ENCODE measurements at places on chromosomes 2 and 18.

- no peak for DNase-seq
These were observed 415.3 kb upstream of the VWC2L start for GRCh38 chr2:213995400-213996105.

- no peak for DNase-seq
These were observed 54.7 kb upstream of the TGFA start for GRCh38 chr2:70608373-70608772.

- no peak for DNase-seq
These were observed 149.3 kb upstream of the HAAO start for GRCh38 chr2:42941633-42942176.

DNA sequence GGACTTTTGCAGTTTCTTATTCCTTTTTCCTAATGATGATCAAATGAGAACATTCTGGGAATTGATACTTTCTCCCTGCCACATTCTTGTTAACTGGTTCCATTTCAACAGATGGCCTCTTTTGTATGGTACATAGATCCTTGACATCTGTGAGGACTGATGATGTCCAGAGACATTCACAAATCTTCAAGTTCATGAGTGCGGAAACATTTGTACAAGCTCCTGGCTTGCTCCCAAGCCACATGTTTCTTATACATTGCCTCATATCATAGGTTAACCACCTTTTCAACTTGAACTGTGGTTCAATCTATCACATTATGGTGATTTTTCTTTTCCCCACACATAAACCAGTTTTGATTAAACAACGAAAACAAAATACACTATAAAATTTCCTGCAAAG is 267.3 kb downstream of the CLIP4 start:
- DNase-seq: no peak

GRCh38 chr18:31773774-31774476 is 13.2 kb upstream of the SLC25A52 start:
- no peak for DNase-seq

- no peak for DNase-seq
These were observed 11.5 kb upstream of the RTN4 start for GRCh38 chr2:55061523-55062344.

DNA sequence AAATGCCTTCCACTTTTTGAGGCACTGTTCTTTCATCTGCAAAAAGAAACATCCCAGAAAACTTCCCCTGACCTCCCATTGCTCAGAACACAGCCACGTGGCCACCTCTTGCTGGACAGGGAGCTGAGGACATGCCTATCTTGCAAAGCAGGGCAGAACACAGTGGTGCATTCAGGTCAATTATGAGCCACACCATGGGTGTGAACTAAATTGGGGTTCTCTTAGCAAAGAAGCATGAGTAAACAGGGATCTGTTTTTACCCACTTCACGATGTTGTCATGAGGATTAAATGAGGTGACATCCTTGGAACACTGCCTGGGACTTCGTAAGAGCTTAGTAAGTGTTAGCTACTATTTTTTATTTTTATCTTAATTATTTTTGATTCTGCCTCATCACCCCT is 25.1 kb downstream of the BMP10 start:
- no peak for DNase-seq

GRCh38 chr18:31156821-31157763 is 5.6 kb downstream of the DSC1 start:
- DNase-seq: no peak

- DNase-seq: no peak
These were observed 350.8 kb upstream of the NT5C1B start for GRCh38 chr2:18940184-18940583.

DNA sequence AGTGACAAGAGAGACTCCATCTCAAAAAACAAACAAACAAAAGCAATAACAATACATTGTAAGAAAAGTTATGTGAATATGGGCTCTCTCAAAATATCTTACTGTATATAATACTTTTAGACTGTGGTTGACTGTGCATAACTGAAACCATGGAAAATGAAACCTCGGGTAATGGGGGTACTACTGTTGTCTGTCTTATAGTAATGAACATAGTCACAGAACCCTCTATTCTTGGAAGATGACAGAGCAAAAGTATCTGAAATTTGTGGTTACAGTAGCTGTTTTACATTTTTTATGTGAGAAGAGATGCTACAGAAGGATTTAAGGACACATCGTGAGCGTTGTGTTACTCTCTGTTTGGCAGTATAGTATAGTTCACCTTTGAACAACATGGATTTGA is 60.5 kb downstream of the MAP4K4 start:
- DNase-seq: no peak

DNA sequence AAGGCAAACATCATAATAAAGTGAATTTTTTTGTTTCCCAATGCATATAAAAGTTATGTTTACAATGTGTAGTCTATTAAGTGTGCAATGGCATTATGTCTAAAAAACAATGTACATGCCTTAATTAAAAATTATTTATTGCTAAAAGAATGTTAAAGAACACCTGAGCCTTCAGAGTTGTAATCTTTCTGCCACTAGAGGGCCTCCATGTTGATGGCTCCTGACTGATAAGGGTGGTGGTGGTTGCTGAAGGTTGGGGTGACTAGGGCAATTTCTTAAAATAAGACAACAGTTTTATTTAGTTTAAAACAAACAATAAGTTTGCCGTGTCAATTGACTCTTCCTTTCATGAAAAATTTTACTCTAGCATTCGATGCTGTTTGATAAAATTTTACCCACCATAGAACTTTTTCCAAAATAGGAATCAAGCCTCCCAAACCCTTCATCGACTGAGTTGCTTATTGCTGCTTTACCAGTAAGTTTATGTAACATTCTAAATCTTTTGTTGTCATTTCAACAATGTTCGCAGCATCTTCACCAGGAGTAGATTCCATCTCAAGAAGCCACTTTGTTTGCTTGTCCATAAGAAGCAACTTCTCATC is 32.3 kb downstream of the MAP3K2 start:
- DNase-seq: no peak

DNA sequence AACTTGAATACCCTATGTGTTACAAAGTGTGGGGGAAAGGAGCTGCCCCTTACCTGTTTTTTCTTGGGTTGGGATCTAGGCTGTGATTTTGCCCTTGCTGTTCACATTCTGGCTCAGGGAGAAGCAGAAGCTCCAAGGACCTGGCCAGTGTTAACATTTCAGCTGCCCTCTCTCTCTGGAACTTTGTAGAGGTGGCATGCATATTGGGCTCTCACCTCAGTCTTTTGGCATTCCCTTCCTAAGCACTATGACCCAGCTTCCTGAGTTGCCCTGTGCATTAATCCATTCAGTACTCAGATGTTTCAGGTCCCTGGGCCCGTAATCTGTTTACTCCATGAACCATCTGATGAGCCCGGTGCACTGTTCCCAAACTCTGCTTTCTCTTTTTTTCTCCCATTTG is 12.1 kb downstream of the LCLAT1 start:
- no peak for DNase-seq

- no peak for DNase-seq
These were observed 101.3 kb upstream of the SALL3 start for GRCh38 chr18:78878335-78878734.

GRCh38 chr2:27042159-27042661 is 9.3 kb upstream of the AGBL5 start:
- no peak for DNase-seq

DNA sequence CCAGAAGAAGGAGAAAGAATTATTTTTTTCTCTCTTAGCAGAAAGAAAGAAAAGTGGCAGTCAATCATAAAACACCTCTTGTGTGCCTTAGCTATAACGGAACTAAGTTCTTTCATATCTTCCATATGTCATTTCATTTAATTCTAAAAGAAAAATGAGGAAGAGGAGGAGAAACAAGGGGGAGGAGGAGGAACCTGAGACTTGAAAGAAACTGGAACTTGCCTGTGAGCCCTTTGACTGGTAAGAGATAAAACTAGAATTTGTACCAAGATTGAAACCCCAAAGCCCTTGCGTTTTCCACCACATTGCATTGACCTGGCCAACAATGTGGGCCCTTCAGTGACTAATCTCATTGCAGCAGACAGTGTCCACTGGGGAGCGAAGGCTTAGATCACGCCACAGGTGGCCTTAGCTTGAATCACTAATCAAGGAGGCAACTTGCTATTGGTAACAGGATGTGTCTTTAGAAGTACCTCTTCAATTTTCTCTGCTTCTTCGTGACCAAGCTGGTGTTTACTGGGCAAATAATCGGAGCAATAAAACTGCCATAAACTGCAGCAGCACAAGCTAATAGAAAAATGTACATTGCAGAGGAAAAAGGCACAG is 307.9 kb downstream of the CLIP4 start:
- DNase-seq: no peak

GRCh38 chr2:134800341-134800740 is 38.1 kb upstream of the ACMSD start:
- no peak for DNase-seq

DNA sequence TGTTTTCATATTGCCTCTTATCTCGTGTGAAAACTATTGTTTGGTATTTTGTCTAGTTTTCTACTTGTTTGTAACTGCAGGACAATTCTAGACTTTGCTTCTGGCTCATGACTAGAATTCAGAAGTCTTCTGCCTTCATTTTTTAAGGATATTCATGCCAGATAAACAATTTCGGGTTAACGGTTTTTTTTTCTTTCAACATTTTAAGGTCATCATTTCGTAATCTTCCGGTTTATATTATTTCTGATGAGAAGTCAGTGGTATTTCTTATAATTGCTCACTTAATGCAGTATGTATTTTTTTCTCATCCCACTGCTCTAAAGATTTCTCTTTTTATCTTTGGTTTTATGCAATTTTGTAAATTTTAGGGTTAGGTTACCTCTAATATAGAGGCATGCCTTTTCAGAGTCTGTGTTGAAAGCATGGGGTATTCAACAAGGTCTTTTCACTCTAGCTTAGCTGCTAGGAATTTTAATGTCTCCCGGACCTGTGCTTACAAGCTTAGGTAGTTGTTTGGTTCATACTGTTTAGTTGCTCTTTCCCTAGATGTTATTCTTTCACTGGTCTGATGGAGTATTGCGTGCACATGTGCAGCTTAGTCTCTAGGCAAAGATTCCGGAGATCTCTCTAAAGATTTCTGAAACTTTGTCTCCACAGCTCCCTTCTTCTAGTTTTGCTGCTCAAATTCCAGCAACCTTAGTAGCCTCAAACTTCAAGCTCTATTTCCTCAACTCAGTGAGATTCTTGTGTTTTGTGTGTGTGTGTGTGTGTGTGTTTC is 198.1 kb downstream of the MCFD2 start:
- no peak for DNase-seq

GRCh38 chr2:37671816-37672103 is 318 bp upstream of the CDC42EP3 start:
- DNase-seq: no peak

- DNase-seq: no peak
These were observed 14.6 kb downstream of the LDLRAD4 start for GRCh38 chr18:13232971-13233786.

DNA sequence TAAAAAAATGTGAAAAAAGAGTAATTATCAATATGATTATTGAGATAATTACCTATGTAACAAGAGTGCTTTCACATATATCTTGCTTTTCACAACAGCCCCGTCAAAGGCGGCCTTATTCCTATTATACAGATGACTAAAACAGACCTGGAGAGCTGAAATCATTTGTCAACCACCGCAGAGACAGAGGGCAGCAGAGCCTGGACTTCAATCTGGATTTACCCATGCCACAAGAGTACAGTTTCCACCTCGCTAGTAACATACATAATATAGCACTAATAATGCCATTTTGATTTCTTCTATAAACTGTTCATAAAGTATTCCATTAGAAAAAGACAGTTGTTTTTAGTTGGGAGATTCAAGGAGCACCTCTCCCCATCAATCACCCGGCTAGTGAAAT is 121.8 kb downstream of the EPB41L3 start:
- DNase-seq: no peak

DNA sequence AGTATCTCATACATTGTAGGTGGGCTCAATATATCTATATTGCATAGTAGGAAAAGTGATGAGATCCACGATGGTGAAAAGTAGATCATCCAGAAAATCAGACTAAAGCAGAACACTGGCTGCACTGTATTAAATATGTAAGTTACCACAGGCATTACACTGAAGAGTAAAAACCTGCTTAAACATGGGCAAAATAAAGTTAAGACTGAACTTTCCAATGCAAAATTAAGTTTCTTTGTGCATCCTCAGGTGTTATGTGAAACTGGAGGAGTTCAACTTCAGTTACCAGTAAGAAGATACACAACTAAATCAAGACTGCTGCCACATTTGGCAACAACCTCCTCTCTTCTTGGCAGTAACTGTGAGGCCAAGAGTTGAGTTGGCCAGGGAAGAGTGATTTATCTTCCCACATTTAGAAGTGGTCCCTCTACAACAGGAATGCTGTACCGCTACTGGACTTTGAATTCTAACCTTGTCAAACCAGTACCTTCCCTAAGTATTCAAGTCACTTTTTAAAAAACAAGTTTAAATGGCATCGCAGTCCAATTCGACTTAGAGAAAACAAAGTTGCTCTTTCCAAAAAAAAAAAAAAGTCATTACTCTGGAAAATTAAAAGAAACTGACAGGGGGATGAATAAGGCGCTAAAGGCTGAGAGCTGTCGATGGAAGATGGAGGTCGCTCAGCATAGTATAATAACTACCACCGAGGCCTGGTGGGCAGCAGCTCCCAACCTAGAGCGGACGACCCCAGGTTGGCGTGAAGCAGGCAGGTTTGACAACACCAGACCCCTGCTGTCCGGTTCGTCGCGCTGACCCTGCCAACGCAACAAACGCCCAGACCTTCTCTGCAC is 1.1 kb downstream of the MAP4K3 start:
- peak; percentile 30 for DNase-seq

DNA sequence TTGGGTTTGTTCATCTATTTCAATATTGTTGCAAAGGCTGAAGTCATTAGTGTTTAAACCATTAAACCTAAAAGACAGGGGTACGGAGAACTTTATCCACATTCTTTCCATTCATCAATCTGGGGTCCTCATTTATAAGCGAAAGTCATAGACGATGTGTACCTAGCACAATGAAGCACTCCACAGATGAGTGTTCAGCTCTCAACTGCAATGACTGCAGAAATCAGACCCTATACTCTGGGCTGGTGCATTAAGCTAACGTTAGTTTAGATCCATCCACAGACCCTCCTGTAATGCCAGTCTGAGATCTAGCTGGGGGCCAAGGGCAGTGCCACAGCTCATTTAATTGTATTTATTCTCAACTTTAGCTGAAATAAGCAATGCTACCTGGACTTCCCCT is 155.2 kb downstream of the AFF3 start:
- no peak for DNase-seq

- no peak for DNase-seq
These were observed 1.0 kb upstream of the ZEB2 start for GRCh38 chr2:144520756-144521487.

GRCh38 chr18:36130883-36131653 is 1.4 kb downstream of the ELP2 start:
- DNase-seq: no peak

- DNase-seq: no peak
These were observed 28.8 kb downstream of the ASAP2 start for GRCh38 chr2:9235147-9236044.

All from head of caudate nucleus (tissue), 42 donors.